ENCODE measurements at places on chromosomes 6 and 20.
A peak's percentile ranks its signal among the peaks of the same experiment; 100 is the strongest.

GRCh38 chr20:60263725-60264709 lies 305.8 kb downstream of the CDH26 start:
- no peak for DNase-seq

GRCh38 chr20:11429889-11430519 lies 487.7 kb upstream of the BTBD3 start:
- DNase-seq = no peak

DNA sequence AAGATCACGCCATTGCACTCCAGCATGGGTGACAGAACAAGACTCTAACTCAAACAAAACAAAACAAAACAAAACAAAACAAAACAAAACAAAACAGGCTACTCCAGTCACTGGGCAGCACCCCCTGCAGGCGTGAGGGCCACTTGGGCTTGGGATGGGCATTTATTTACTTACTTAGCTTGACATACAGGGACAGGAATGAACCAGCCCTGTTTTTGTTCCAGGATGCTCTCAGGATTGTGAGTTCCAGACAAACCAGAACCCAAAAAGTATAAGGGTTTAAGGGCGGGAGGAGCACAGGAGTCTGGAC lies 4.0 kb upstream of the PTPN1 start:
- DNase-seq = no peak

DNA sequence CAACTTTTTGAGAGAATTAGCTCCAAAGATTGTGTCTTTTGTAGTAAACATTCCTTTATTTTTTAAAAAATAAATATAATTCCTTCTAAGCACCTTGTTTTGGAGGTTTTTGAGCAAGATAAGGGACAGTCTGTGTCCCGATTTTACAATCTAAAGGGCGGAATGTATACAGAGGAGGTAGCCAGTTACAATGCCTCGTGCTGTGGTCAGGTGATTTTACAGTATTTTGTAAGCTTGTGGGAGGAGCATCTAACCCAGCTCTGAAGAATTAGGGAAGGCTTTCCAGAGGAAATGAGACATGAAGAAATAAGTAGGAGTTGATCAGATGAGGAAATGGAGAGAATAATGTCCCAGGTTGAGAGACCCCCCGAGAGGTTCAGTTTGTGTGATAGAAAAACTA lies 1.3 kb downstream of the HINT3 start:
- DNase-seq = peak; percentile 68

DNA sequence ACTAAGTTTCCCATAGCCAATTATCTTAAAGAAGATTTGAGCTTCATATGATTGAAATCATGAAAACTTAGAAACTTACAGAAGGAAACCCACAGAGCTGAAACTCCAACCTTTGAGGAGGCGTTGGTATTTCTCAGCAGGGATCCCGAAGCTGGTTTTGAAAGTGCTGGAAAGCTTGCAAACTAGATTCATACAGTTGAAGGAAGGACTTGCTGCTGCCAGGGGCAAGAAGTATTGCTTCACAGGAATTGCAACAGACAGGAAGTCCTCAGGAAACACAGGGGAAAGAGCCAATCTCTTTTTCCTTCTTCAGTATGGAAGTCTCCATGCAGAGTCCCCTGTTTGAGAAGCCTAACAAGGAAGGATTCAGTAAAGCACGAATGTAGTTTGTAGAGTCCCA lies 419.7 kb downstream of the CD109 start:
- no peak for DNase-seq

GRCh38 chr6:111862741-111863140 lies 10.5 kb downstream of the FYN start:
- no peak for DNase-seq
